ENCODE measurements at places on chromosomes 3 and 15.

DNA sequence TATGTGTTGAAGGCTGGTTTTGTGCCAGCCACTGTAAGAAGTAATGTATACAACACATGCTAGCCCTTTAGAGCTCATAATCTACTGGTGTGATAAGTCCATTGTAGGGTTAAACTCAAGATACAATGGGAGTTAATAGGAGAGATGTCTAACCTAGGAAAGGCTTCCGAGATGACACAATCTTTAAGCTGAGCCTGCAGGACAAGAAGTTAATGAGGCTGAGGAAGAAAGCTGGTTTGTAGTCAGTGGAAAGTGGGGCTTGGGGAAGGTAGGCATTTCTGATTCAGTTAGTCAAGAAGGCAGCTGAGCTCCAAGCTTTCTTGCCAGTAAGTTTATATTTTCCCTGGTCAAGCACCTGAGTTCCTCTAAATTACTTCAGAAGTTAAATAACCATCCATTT, 83.0 kb upstream of the TGFBR2 start:
- DNase-seq = no peak

- DNase-seq = no peak
These were observed 40.4 kb downstream of the DNAJB8 start for GRCh38 chr3:128426128-128426921.

- DNase-seq = no peak
These were observed 2.3 kb upstream of the OR5K3 start for GRCh38 chr3:98388147-98388546.

GRCh38 chr3:176964661-176965060, 232.6 kb downstream of the TBL1XR1 start:
- DNase-seq = no peak

DNA sequence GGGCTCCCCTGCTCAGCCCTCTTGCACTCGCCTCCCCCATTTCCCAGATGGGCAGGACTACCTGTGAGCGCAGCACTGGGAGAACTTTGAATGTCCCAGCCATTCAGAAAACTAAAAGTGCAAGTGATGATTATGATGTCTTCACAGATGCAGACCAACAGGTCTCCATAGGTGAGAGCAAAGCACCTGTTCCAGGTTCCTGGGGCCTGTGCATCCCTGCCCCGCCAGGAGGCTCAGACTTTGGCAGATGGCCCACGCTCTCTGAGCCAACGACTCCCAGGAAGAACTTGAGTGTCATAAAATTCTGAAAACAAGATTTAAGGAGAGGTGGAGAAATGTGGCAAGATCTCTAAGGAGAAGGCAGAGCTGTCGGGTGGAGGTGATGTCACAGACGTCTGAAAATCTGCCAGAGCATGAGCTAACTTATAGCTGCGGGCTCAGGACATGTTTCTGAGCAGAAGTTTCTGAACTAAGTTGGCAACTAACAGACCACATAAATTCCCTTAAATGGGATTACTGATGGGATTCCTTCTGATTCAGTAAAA, 110.8 kb upstream of the IGF1R start:
- DNase-seq = no peak
